ENCODE measurements at places on chromosomes 7 and 10.
A peak's percentile ranks its signal among the peaks of the same experiment; 100 is the strongest.

DNA sequence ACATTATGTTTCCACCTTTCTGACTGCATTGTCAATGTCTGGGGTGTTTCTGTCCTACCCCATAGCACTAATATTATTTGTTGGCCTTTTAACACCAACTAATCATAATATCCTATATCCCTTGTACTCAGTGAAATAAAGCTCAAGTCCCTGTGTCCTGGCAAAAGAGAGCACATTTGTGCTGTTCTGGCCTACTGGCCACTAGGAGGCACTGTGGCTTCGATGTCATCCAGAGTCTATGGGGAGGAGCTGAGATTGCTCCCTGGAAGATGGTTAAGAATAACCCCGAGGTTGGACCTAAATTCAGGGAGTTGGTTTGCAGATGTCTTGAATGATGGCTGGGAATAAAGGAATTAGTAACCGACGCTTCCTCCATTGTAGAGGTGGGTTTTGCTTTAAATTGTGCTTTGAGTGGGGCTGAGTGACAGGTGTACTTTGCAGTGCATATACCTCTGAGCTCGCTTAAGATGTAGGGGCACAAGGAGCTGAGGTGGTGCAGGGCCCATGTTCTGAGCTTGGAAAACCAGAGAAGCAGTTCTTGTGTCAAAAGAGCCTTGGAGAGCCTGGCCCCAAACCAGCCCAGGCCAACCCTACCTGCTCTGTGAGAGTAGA lies 191.2 kb upstream of the PRSS1 start:
- DNase-seq = no peak

- no peak for DNase-seq
Observed at GRCh38 chr7:2450198-2451107, 25.7 kb downstream of the GRIFIN start.

DNA sequence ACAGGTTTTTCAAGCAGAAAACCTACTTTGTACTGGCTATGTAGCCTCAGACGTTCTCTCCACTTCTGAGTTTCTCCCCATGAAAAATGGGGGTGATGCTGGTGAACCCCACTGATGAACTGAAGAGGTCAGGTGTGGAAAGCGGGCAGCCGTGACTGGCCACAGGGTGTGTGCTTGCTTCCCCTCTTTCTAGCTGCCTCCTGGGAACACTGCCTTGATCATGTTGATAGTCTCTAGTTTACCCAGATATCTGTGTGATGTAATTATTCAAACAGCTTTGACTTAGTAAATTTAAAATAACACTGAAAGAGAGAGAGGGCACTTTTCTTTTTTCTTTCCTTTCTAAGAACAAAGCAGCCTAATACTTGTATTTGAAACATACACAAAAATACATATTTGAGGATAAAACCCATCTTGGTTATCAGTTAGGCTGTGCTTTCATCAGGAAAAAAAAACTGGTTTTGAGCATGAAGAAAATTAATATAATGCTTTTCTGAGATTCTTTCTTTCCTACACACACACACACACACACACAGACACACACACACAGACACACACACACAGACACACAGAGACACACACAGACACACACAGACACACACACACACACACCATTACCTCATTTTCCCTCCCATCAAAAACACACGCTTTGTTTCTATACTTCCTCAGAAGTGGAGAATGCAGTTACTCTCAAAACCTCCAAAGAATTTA lies 76.7 kb downstream of the MACC1 start:
- DNase-seq = no peak

DNA sequence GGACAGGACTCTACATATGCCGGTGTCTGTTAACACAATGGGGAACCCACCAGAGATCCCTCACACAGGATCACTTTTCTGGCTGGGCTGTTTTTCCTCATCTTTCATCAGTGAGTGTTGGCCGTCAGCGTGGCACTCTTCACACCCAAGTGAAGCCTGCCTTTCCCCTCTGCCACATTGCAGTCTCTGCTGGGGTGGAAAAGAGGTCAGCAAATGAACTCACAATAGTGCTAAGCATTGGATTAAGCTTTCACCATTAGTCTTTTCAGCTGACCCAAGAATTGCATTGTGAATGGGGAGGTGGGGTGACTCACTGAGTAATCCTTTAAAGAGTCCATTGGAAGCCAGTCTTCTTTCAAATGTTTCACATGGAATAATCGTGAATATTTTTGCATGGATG lies 143.0 kb downstream of the KIAA1217 start:
- DNase-seq = no peak

- DNase-seq = no peak
Observed at GRCh38 chr7:55110993-55111361, 92.2 kb downstream of the EGFR start.

- no peak for DNase-seq
Observed at GRCh38 chr7:12475362-12476063, 71.8 kb upstream of the VWDE start.

DNA sequence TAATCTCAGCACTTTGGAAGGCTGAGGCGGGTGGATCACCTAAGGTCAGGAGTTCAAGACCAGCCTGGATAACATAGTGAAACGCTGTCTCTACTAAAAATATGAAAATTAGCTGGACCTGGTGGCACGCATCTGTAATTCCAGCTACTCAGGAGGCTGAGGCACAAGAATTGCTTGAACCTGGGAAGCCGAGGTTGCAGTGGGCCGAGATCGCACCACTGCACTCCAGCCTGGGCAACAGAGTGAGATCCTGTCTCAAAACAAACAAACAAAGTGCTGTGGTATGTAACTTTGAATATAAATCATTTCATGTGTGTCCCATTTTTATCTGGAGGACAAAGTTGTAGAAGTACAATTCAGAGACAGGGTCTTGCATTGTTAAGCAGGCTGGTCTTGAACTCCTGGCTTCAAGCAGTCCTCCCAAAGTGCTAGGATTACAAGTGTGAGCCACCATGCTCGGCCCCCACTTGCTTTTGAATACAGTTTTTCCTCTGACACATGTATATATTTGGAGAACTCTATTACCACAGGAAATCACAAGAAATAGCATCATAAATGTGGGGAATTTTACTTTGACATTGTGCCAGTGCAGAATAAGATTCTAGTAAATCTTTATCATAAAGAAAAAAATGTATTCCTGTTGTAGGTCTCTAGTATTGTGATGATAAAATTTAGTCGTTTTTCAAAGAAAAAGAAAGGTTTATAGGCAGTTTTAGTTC lies 32.6 kb downstream of the PTPN12 start:
- no peak for DNase-seq

GRCh38 chr10:1173091-1173490 lies 116.9 kb downstream of the WDR37 start:
- DNase-seq = no peak

GRCh38 chr7:48748081-48748833 lies 176.1 kb upstream of the CDC14C start:
- no peak for DNase-seq

DNA sequence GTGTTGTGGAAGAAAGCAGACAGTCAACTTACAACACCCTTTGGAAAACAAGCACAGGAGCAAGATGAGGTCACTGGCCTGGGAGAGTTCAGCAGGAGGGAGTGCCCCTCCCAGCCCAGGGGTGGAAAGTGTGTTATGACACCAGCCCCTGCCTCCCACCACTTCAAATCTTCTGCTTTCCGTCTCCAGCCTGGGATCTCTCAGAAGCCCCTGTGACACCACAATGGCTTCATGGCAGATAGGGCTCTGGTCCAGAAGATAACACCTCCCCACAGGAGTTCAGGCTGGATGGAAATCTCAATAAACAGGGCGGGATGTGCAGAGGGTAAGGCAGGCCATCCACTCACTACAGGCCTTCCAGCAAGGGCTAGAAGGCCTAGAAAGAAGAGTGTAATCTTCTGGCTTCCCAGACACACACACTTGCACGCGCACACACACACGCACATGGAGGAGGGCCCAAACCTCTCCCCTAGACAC lies 48.7 kb upstream of the ZMIZ1 start:
- no peak for DNase-seq

GRCh38 chr7:128697302-128697905 lies 25.3 kb downstream of the GARIN1A start:
- peak; percentile 37 for DNase-seq

DNA sequence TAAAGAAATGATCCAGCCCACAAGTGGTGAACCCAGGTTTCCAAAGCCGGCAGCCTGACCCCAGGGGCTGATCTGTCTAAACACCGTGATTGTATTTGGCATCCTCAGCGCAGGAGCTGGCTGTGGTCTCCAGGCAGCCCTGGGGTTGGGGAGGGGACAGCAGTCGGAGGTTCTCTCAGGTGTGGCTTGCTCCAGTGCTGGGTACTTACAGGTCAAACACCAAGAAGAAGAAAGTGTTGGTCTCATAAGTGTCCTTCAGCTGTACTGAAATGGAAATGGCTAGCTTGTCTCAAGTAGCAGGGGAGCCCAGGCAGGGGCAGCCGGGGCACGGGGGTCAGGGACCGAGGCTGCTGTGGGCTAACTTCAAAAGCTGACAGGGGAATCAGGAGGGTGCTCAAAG lies 6.0 kb downstream of the PHKG1 start:
- no peak for DNase-seq

DNA sequence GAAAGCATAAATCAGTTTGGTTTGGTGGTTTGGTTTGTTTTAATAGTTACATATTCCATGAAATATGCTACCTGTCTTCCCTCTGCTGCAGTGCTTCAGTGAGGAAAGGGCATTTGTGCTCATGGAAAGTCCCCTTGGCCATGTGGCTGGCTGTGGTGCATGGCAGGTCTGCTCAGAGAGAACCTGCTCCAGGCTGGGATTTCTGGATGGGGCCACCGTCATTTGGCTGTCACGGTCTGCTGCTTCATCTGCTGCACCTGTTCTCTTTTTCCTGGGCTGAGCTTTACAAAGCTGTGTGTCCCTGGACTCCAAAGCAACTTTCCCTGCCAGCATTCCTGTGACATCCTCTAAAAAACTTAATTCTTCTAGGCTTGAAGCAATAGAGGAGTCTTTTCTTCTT lies 8.9 kb downstream of the CDK14 start:
- DNase-seq = no peak

- no peak for DNase-seq
Observed at GRCh38 chr7:39656415-39656814, 33.0 kb downstream of the RALA start.

DNA sequence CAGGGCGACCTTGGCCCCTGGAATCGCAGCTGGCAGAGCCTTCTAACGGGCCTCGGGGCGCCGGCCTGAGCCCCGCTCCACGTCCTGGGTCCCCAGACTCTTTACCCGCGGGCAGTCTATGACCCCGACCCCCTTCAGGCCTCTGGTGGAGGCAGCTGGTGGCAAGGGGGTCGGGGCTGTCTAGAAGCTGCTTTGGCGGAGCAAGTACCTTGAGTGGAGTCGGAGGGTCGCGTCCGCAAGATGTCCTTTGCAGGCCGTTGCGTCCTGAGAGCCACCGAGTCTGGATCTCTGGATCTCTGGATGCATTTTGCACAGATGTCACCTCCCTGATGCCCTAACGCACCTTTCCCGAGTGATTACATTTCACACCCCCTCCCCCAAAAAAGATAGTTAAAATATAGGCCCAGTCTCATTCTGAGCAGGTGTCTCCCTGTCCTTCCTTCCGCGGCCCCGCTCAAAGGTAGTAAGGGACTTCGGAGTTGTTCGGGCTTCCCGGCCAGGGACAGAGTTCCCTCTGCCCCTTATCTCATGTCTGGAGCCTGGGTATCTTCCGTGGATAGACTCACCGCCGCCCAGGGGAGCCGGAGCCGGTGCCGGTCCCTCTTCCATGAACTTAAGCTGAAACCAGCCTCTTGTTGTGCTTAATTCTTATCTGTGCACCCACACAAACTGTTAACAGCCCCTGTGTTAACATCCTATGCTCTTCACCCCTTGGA lies 457 bp downstream of the ACADSB start:
- no peak for DNase-seq

- DNase-seq = no peak
Observed at GRCh38 chr10:125911990-125912389, 15.6 kb downstream of the FANK1 start.

GRCh38 chr7:22604246-22604645 lies 104.3 kb upstream of the STEAP1B start:
- DNase-seq = no peak

DNA sequence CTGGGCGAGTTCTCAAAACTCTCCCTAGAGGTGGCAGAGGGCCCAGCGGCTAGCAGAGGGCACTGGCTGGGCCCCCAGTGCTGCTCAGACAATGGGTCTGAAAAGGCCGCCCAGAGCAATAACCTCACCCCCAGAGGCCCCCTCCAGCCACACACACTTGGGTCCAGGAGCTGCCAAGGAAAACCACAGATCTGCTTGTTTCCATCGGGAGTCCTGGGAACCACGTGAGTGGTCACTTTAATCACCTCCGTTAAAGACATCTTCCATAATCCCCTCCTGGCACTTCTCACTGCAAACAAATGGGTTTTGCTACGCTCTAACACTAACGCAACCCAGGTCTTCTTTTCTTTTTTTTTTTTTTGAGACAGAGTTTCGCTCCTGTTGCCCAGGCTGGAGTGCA lies 30.0 kb downstream of the NUDT1 start:
- no peak for DNase-seq

DNA sequence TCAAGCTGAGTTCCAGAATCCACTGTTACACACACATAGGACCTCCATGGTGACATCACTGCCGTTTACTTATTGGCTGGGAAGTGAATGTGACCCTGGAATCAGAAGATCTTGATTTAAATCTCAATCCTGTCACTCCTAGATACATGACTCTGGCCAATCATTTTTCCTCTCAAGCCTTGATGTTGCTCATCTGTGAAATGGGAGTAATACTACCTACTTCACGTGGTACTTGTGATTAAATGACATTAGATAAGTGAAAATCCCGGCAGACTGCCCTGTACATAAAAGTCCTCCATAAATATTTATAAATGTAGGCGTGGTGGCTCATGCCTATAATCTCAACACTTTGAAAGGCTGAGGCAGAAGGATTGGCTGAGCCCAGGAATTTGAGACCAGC lies 88.0 kb upstream of the SVIL start:
- no peak for DNase-seq

DNA sequence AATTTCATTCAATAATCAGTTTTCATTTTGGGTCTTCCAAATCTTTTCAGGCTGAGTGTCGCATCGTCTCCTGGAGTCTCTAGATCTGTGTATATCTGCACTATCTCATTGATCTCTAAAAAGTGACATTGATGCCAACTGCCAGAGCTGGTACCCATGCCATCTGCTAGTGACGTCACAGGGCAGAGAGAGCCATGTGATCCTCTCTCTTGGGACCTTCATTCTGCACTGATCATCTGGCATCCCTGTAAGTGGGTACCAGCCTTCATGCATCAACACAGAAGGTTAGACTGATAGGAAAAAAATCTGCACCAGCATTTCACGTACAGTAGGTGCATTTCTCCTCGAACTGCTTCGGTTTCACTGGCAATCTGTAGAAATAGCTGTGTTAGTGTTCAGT lies at the start of gene NEUROD6:
NEUROD6 (minus strand) TSS at position 124 of the 400 bp plus-strand sequence. CDS start 1,458 bp downstream, outside the sequence.
- no peak for DNase-seq

DNA sequence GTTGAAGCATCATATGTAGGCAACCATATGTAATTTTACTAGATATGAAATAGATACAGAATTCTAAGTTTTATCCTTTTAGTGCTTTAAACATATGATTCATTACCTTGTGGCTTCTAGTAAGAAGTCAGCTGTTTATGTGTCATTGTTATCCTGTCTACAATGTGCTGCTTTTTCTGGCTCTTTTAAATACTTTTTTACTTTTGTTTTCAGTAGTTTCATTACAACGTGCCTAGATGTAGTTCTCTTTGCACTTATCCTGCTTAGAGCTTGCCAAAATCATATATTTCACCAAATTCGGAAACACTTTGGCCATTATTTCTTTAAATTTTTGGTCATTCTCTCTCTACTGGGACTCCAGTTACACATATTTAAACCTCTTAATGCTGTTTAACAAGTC lies 26.4 kb downstream of the YAE1 start:
- no peak for DNase-seq

All from stimulated activated CD4-positive, alpha-beta T cell treated with anti-CD3 and anti-CD28 coated beads, Interleukin-15, amount 100 ng/mL, for 1 hour (primary cell).